Frontal cortex (tissue), 4 donors: ENCODE measurements at places on chromosomes 3 and 15.

GRCh38 chr3:98504539-98504938, 7.1 kb downstream of the OR5K2 start:
- DNase-seq, result no peak

GRCh38 chr3:121989943-121990342, 32.1 kb downstream of the ILDR1 start:
- no peak for DNase-seq

DNA sequence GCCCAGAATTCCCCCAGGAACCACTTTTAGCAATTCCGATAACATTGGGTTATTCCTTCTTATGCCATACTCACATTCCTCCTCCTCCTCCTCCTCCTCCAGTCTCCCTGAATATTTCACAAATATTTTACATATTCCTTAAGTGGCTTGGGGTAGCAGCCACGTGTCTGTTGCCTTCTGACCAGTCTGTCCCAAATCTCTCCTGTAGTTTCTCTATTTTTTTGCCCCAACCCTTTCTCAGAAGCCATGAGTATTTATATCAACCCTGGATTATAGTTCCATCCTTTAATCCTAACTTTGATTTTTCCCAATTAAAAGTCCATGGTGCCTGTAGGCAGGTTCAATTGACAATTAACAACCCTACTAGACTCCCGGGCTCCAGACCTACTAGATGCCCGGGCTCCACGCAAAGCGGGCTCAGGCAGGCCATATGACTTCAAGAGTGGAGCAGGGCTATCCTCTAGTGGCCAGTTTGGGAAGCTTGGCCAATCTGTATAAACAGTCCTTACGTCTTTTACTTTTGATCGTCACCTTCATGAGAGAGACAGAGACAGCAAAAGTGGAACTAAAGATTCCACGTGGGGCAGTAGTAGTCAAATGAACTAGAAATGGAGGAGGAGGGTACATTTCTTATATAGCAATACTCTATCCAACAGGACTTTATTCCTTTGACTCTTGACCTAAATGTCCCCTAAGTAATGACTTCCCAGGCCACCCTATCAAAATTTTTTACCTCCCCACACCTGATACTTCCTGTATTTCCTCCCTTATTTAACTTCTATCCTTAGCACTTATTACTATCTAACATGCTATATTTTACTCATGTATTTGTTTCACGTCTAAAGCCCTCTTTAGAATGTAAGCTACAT, 69.7 kb downstream of the USF3 start:
- peak; percentile 44 for DNase-seq

GRCh38 chr15:34266751-34267150, 41.9 kb downstream of the EMC4 start:
- no peak for DNase-seq

- DNase-seq, result no peak
Observed at GRCh38 chr3:45024542-45025255, 1.4 kb upstream of the CLEC3B start.

DNA sequence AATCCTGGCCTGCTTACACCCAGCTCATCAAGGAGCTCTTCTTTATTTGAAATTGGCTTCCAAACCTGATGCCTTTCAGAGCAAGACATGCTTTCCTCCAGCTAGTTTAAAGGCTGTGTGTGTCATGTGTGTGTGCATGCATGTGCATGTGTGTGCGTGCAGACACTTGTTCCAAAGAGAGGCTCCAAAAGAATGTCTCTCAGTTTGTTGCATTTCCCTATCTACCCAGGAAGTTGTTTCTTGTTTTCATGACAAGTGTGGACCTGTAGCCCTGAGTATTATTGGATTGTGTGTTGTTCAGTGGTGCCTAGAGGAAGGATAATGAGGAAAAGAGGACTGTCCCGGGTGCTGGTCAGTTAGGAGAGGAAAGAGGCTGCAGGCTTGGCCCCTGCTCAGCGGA, 240.0 kb downstream of the THSD4 start:
- no peak for DNase-seq

GRCh38 chr15:74426404-74427281, 7.1 kb downstream of the SEMA7A start:
- DNase-seq, result no peak

DNA sequence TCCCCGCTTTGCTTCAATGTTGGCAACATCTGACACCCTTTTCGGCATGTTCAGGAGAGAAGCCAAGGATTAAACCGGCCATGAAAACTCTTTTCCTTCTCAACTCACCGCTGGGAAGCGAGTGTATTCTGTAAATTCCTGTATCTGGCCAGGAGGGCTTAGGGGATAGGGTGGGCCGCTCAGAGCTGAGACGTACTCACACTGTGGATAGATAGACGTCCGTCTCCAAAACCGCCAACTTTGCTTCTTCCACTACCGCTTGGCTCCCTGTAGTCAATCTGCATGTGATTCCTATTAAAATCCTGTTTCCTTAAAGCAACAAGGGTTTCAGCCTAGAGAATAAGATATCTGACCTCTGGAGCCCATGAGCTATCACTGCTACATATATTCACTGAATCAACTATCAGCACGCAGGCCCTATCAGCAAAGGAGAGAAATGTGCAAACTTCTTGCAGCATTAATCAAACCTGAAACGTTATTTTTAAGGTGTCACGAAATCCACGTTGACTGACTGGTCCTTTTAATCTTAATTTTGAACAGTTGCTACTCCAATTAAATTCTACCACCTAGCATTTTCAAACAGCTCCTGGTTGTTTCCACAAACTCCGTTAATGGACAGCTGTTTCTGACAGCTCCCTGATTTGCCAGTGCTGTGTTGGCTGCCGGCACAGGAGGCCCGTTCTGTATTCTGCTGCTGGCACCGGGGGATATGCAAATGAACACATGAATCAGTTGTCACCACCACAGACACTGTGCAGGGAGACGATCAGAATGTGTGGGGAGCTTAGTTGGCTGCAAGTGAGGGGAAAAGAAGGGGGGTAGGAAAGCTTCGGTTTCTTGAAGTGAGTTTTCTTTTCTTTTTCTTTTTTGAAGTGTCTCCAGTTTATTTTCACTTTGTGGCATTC, 438.9 kb upstream of the ARRDC4 start:
- DNase-seq, result peak; percentile 20

DNA sequence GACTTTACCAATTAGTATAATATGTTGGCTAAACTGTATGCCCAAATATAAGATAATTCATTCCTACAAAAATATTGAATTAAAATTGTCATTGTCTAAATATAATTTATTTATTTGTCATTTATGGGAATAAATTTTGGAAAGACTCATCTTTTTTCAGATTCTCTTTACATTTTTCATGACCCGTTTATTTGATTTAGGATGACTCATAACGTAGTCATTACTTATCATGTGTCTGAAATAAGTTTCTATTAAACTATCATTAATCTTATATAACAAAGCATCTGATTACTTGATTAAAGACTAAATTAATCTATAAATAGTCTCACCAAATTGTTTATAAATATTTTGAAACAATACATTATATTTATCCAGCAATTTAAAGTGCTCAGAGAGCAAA, 516.6 kb downstream of the CADM2 start:
- DNase-seq, result no peak

DNA sequence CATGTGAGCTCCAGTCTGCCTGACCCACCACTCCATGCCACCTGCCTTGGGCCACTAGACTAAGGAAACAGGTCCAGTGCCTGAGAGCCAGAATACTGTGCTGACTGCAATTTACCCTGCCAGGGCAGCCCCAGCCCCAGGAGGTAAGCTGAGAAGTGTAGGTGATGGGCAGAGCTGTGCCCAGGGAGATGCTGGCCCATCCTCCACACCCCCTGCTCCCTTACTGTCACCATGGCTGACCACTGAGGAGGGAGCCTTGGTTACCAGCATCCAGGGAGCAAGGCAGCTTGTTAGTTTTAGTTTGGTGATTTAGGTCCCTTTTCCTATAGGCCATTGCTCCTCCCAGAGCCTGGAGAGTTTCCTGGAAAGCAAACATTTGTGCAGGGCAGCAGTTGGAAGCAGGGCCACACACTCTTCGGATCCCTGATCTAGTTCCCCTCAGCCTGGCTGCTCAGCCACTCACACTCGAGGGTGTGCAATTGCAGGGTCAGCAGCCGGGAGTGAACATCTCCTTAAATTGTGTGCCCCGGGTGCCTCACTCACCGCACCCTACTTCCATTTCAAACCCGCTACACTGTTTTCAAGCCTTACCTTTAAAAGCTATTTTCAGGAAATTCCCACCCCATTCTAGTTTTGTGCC, 2.0 kb downstream of the GALNT15 start:
- DNase-seq, result no peak

- DNase-seq, result no peak
Observed at GRCh38 chr3:194357681-194358080, 6.6 kb upstream of the CPN2 start.

DNA sequence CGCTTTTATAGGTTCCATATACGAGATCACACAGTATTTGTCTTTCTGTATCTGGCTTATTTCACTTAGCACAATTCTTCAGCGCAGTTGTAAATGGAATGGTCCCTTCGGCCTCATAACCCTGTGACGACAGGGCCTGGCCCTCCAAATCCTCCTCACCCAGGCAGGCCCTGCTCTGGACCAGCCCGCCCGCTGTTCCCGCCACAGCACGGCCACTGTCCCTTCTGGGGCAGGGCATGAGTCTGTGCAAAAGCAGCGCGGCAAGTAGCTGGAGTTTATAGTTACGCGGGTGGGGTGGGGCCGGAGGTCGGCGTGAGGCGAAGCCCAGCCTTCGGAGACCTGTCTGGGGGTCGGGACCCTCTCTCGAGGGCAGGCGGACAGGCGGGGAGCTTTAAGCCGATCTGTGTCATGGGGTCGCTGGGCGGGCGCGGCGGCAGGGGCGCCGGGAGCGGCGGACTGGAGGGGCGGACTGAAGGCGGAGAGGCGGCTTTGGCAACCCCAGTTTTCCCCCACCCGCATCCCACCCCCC, 543 bp downstream of the ARPIN start:
- DNase-seq, result peak; percentile 48

GRCh38 chr3:40800343-40800742, 275.6 kb downstream of the ZNF621 start:
- DNase-seq, result no peak

DNA sequence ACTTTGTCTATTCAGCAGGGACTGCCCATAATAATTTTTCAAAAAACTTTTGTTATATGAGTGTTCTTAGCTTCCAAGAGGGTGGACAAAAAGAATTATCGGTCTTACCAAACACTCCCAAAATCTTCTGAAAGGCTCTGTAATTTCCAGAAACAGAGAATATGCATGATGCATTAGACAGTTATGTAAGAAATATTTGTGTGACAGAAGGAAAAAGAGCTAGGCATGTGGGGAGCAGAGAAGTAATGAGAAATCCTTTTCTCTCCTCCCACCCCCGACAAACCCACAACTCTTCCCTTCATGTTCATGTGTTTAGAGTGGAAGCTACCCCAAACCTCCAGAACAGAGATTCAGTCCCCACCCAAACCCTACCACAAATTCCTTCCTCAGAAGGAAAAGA, 86.8 kb downstream of the MYO5A start:
- no peak for DNase-seq

GRCh38 chr3:122668930-122669730, 11.5 kb upstream of the PARP14 start:
- no peak for DNase-seq
